NCI-H774 (cell line): ENCODE measurements at places on chromosomes 3 and 15.

GRCh38 chr3:106206146-106206545 is 337.3 kb upstream of the CBLB start:
- DNase-seq, result no peak

DNA sequence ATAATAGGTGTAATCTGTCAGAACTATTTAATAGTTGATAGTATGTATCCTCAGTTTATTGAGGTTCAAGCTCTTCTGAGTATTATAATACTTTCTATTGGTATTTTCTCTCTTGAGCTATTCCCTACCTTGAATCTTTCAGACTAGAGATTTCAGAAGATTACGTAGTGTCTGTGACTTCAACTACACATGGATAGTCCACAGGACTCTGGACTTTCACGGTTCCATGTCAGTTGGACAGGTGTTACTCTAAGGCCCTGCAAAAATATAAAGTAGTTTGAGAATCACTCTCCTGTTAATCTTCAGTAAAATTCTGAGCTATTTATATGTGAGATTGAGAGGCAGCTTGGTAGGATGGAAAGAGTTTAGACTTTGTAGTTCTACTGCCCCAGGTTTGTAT is 353.5 kb upstream of the TPRG1 start:
- no peak for DNase-seq

GRCh38 chr3:43379343-43379742 is 93.0 kb downstream of the SNRK start:
- no peak for DNase-seq

DNA sequence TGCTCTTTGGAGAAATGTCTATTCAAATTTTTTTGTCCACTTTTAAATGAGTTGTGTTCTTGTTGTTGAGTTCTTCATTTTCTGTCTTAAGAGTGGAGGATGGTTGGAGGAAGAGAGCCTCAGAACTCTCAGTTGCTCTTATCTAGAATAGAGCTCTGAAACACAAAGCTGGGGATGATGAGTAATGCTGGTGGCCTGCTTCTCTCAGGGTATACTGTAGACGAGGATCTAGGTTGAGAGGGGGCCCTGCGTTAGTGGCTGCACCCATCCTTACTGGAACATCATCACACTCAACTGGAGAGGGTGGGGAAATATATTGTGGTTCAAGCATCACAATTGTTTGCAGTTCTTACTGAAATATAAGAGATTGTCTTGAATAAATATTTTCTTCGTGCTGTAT is 1.8 kb downstream of the SPTSSB start:
- no peak for DNase-seq

DNA sequence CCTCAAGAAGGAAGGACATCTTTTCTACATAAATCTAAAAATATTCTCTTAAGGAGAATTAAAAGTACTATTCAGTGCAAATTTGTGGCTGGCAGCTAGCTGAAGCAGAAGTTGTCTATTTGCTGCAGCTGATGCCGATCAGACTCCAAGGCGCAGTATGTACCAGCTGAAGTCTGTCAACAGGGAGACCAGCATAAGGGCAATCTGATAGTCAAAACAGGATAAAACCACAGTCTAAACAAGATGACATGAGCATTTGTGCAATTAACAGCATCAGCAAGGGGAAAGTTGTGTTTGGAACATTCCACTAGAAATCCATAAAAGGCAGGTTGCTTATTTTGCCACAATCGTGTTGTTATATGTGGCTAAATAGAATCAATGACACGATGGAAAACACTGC is 198.2 kb upstream of the ROBO2 start:
- DNase-seq, result no peak

DNA sequence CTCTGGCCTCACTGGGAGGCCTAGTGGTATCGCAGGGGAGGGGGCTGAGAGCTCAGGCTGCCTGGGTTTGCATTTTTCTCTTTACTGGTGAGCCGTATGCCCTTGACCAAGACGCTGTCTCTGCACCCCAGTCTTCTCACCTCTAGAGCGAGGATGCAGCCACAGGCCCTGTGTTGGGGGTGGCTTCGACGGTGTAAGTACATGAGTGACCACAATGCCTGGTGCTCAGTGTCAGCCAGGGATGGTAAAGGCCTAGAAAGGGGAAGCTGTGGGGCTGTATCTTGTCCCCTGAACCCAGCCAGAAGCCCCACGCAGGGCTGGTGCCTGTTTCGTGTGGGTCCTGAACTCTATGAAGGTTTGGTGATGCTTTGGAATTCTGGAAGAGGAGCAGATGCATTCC is 19.8 kb downstream of the SYNM start:
- DNase-seq, result no peak

GRCh38 chr15:33242165-33242564 is 47.7 kb upstream of the FMN1 start:
- no peak for DNase-seq

GRCh38 chr3:47380601-47381316 is at the start of gene PTPN23:
PTPN23 (plus strand) TSS chr3:47381021; CDS start chr3:47381097, 76 bp downstream.
- peak; percentile 94 for DNase-seq

GRCh38 chr3:52014613-52015012 is 18.9 kb upstream of the RPL29 start:
- DNase-seq, result no peak

- DNase-seq, result no peak
Measured at GRCh38 chr3:21654662-21655061, 96.3 kb downstream of the ZNF385D start.

DNA sequence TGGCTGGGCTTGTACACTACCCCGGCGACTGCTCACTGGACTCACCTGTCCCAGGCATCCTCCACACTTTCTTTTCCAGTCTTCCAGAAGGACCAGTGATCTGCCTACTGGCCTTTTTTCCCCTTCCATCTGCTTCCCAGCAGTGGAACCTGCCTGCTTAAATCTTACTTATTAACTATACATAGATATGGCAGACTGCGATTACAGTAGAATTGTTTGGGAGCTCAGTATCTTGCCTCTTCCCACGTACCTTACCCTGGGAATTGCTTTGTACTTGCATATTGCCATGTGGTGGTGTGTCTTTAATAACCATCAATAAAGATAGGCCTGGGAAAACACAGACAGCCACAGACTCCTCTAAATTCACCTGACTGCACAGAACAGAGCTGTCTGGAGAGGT is 11.8 kb upstream of the HES1 start:
- DNase-seq, result no peak

DNA sequence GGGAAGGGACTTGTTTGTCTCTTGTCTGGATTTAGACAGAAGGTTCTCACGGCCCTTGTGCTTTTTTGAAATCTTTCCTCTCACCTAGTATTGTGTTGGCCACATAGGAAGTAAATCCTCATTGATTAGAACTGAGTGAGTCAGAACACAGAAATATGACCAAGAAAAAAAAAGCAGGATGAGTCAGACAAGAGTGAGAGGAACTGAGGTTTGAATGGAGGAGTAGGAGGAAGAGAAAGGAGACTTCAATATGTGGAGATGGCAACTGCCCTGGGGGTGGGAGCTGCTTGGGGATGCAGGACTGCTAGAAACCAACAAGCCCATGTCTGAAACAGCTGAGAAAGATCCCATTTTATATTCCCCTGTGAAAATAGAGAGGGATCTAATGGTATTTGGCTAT is 194.1 kb upstream of the ZBTB20 start:
- no peak for DNase-seq

- no peak for DNase-seq
Measured at GRCh38 chr3:186318135-186318534, 43.9 kb downstream of the DGKG start.

DNA sequence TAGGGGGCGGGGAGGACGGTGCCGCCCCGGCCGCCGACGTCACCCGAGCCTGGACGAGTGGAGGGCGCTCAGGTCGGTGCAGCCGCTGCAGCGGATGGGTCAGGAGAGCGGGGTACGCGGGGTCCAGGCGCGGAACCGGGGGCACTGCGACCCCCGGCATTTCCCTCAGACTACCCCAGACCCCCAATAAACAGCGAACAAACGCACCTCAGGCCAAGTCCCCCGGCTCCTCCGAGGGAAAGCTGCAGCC is 78.9 kb downstream of the IQSEC1 start:
- no peak for DNase-seq

- DNase-seq, result no peak
Measured at GRCh38 chr15:93420050-93420452, 331.0 kb upstream of the RGMA start.

- DNase-seq, result no peak
Measured at GRCh38 chr3:115845986-115846385, 222.7 kb downstream of the GAP43 start.

DNA sequence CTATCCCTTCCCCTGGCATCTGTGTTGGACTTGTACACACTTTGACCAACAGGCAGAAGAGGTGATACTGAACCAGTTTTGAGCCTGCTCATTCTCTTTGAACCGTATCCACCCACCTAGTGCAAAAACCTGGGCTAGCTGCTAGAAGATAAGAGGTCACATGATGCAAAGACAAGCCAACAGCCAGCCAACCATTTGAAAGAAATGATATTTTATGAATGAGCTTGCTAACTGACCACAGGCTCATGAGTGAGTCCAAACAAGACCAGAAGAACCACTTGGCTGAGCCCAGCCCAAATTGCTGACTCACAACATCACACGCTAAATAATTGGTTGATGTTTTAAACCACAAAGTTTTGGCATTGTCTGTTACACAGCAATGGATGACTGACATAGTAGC is 74.0 kb upstream of the CTNNB1 start:
- no peak for DNase-seq

DNA sequence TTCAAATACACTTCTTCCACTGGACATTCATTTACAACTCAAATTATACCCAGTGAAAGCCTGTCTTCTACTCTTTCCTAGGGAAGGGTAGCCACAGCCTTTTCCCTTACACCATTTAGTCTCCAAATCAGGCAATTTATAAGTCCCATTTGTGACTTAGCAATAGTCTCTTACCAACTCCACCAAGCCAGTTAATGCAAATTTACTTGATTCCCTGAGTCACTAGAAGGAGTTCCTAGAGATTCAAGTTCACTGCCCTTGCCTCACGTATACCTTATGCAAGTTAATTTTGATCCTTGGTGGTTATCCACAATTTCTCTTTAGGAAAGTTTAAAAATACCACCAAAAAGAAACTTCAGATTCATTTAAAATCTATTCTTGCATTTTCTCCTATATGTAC is 16.1 kb upstream of the NPHP3 start:
- no peak for DNase-seq

- peak; percentile 79 for DNase-seq
Measured at GRCh38 chr3:133136114-133137041, 98.2 kb downstream of the TMEM108 start.

GRCh38 chr3:60716573-60716972 is 534.7 kb downstream of the FHIT start:
- DNase-seq, result no peak

- DNase-seq, result no peak
Measured at GRCh38 chr3:68515237-68515636, 417.1 kb downstream of the TAFA4 start.

- DNase-seq, result no peak
Measured at GRCh38 chr15:85036716-85037115, 55.1 kb downstream of the PDE8A start.

GRCh38 chr15:77611767-77612166 is 20.9 kb downstream of the LINGO1 start:
- DNase-seq, result no peak

GRCh38 chr15:35393398-35393797 is 152.6 kb downstream of the DPH6 start:
- DNase-seq, result no peak

DNA sequence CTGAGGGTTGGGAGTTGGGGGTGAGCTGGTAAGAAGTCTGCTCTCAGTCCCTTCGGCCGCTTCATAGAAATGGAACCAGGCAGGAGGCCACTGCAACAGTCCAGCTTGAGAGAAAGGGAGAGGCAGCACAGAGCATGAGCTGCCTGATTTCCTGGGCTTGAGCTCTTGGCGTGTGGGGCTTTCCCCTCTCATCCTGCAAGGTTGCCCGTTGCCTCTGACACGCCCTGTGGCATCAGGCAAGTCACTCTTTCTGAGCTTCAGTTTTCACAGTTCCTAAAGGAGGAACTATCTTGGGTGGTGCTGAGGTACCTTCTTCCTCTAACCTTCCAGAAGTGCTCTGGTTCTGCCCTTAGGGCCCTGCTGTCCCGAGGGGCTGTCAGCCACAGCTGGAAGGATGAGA is 4.9 kb downstream of the MESP2 start:
- no peak for DNase-seq

DNA sequence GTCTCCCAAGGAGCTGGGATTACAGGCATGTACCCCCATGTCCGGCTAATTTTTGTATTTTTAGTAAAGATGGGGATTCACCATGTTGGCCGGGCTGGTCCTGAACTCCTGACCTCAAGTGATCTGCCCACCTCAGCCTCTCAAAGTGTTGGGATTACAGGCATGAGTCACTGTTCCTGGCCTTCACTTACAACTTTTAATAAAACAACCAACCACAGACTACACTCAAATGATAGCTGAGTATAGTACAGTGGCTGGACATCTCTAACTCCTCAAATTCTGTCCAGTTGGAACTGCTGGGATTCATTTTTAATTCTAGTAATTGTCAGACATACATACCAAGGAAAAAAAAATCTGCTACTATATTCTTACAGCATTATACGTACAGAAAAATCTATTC is 71.0 kb downstream of the PBRM1 start:
- DNase-seq, result no peak

GRCh38 chr15:95590533-95591044 is 739.9 kb upstream of the NR2F2 start:
- no peak for DNase-seq

DNA sequence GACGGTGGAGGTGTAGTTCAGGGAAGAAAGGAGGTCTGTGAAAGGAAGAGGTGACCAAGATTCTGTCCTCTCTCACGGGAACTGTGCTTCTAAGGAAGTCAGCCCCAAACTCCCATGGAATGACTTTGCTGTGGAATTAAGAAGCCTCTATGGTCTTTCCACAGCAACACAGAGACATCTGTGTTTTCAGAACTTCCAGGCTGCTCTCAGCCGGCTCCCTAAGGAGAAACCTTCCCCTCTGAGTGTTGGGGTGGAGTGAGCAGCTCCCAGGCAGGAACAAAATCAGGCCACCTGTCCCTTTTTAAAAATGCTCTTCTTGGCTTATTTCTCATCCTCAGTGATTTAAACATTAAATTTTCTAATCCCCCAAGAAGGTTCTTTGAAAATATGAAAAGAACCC is 53.3 kb upstream of the SNRK start:
- no peak for DNase-seq

DNA sequence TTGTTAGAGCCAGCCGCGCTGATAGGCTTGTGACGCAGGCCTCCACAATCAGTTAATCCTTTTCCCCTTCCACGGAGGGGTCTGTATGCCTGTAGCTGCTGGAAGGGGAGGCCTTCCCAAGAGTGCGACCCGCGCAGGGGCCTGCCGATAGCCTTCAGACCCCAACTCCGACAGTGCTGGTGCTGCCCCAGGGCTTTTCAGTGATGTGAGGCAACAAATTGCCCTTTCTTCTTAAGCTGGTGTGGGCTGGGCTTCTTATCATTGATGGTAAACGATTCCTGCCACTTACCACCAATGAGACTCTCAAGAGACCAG is 143.4 kb downstream of the CHSY1 start:
- no peak for DNase-seq
